ENCODE measurements at places on chromosomes 2 and 18. TPM values are rescaled to one million over a fixed set of nuclear protein-coding genes. Genes with fewer than 3 reads are reported as not detected.

DNA sequence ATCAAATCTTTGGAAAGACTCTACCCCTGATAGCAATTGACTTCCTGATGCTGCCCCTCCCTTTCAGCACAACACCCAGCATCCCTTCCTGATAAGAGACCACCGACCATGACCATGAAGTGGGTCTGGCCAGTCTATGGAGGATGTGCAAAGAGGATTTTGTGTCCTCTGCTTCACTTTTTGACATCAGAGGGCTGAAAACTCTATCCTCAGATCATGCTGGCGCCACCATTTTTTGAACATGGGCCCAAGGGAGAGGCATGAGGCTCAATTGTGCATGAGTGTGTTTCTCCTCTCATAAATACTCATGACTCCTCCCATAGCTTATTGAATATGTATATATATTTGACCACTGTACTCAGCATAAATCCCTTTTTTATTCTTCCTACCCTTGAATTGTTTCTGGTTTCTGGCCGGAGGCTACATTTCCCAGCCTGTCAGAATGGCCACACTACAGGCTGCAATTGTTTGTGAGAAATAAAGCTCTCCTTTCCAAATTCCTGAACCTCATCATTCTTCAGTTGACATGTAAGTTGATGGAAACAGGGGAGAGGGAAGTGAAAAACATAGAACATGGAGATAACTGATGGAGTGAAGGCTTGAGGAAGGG lies 314.1 kb downstream of the MYCN start:
- H3K27me3 ChIP-seq = peaks cover 24% of the 10 kb centered on the region
- H3K36me3 ChIP-seq = no peaks in the 10 kb centered on the region
- H3K4me3 ChIP-seq = no peak overlapping the region

DNA sequence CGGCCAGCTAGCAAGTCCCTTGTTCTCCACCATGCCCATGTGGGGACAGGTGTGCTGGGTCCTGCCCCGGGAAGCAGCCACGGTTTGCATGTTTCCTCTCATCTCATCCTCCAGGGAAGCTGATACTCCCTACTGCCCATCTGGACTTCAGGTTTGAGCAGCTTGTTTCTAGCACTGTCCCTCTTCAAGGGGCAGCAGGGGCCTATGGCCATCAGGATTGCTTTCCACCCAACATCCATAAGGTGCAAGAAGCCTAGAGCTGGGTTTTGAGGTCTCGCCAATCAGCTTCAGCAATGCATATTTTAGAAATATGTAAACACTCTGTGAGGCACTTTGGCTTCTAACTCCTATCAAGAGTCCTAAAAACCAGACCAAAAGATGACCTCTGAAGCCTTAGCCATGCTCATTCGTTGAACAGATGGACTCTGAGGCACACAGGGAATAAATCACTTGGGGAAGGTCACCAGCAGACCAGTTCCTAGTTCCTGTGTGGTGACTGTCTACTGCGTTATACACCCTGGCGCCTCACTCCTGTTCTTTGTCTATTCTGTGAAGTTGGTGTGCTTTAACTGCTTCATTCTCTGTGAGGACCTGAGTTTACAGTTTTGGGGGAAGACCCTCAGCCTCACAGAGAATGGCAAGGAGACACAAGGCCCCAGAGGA lies 192.6 kb upstream of the TWIST2 start:
- H3K4me3 ChIP-seq = no peak overlapping the region
- no peak for DNase-seq
- H3K27ac ChIP-seq = no peak overlapping the region
- H3K27me3 ChIP-seq = no peaks in the 10 kb centered on the region
- H3K4me1 ChIP-seq = no peaks in the 10 kb centered on the region

DNA sequence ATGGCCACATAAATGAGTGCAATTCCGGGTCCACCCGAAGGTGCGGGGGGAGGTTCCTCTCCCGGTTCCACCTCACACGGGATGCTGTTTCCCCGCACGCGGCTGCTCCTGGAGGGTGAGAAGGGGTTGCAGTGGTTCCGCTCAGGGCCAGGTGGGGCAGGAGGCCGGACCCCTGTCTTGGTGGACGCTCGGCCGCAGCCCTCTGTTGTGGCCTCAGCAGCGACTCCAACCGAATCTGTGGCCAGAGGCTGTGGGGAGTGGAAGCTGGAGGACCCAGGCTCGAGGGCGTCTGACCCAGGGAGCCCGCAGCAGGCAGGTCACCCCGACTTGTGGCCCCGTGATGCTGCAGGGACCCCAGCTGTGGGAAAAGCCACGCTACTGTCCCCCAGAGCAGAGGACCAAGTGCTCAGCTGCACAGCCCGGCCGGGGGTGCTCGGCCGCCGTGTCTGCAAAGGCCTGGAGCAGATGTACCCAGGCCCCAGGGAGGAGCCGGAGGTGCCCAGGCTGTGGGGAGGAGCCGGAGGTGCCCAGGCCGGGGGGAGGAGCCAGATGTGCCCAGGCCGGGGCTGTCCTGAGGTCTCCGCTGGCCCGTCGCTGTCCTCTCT lies 83.9 kb downstream of the RTP5 start:
- H3K4me3 ChIP-seq = no peak overlapping the region
- peaks cover 8% of the 10 kb centered on the region for H3K4me1 ChIP-seq
- H3K27ac ChIP-seq = no peak overlapping the region
- peaks cover 26% of the 10 kb centered on the region for H3K27me3 ChIP-seq
- DNase-seq = no peak
- H3K36me3 ChIP-seq = no peaks in the 10 kb centered on the region

DNA sequence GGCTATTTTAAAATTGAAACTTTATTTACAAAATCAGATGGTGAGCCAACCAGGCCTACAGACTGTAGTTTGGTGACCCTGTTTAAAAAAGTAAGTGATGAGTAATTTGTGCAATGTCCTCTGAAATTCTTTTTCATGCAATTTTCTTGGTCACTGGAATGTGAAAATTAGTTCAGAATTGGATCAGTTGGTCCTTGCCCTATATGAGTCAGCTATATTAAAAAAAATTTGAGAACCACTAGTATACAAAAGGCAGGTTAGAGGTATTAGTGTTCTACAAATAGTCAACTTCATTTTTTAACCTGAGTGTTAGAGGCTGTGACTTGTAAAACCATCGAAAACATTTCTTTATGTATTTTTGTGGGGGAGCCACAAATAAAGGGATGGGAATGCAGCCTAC lies 91.1 kb upstream of the NXPH2 start:
- H3K27ac ChIP-seq = no peak overlapping the region
- H3K36me3 ChIP-seq = no peaks in the 10 kb centered on the region
- no peaks in the 10 kb centered on the region for H3K27me3 ChIP-seq
- no peaks in the 10 kb centered on the region for H3K4me1 ChIP-seq
- no peak overlapping the region for H3K4me3 ChIP-seq
- no peak for DNase-seq

The ABCG8 gene
- total RNA-seq = not detected

The RESP18 gene
- not detected for total RNA-seq

Measured in left ventricle myocardium inferior (tissue), 1 donor.